ENCODE measurements at places on chromosomes 4 and X.

GRCh38 chr4:13543839-13544605, at the start of gene NKX3-2:
NKX3-2 (minus strand) TSS chr4:13544508; CDS start chr4:13544414, 94 bp downstream.
- no peak for DNase-seq

GRCh38 chr4:140078366-140078765, 75.6 kb downstream of the MAML3 start:
- peak; percentile 75 for DNase-seq

DNA sequence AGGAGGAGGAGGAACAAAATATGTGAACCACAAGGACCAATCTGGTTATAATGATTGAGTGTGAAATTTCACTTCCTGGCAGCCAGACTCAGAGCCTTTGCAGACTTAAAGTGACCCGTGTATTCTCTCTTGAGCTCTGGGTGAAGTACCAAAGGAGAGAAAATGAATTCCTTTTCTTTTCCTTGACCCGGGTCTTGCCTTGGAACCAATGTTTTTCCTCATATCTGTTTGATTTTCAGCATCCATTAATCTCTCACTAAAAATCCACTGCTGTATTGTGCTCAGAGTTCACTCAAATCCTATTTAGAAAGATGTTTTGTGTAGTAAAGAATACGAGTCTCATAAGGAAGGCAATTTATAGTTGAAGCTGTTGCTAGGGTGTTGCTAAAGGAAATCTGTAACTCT, 78.3 kb upstream of the C1QTNF7 start:
- no peak for DNase-seq

DNA sequence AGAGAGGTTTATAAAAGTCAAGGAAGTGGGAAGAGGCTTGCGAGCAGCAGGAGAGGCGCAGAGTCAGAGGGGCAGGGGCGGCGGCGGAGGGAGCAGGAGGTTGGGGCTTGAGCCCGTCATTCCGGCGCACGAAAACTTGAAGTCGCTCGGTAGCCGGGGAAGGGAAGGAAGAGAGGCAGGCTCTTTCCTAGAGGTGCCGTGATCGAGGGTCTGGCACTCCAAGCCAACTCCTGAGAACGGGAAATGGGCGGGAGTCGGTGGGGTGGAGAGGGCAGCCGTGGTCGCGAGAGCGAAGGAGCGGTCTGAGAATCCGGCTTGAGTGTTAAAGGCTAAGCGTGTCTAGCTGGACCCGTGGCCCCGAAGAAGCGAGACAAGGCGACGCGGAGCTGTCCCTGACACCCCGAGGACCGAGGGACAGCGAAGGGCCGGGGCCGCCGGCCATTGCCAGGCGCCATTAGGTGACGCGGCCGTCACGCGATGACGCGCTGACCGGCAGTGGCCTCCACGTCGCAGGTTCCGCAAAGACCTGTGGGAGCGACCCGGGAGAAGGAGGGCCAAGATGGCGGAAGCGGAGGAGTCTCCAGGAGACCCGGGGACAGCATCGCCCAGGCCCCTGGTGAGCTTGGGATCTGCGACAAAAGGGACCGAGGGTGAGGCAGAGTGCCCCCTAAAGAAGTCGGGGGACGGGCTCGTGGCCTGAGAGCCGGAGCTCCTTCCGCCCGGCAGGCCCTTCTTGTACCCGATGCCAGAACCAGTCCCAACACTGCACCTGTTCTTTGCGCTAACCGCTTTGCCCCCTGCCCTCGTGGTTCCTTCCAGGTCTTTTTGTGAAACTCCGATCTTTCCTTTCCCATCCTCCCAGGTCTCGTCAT, at the start of gene YIPF6:
Gene YIPF6, plus strand, starts transcription at position 544 of the 872 bp plus-strand sequence. Its CDS starts 16 bp downstream, at position 560.
- peak; percentile 2 for DNase-seq

DNA sequence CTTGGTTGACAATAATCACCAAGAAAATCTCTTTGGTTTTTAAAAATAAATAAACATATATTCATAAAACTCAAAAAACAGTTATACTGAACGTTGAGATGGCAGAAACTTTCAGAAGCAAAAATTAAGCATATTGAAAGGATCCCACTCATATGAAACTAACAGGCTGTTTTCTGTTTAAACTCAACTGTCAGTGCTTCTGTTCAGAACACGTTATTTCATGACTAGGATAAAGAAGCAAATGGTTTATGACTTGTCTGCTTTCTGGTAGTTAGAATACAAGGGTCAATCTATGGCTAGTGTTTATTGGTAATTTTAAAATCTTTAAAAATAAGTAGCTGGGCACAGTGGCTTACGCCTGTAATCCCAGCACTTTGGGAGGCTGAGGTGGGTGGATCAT, 4.1 kb downstream of the GPR82 start:
- no peak for DNase-seq

- no peak for DNase-seq
Observed at GRCh38 chr4:95563638-95564337, 15.0 kb upstream of the UNC5C start.

DNA sequence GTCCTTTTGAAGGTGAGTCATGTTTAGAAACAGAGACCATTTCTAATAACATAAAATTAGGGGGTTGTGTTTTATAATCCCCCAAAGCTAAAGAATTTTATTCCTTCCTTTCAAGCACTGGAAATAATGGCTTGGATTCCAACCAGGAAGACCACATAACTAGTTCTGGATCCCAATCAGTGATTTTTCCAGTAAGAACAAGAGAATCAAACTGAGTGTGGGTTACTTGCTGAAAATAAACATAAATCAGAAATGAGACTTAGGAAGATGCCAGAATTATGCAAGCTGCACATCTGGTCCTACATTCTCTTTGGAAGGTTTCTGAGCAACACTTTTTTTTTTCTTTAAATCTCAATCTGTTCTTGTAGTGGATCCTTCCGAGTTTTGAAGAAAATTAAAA, 76.3 kb downstream of the SOWAHB start:
- no peak for DNase-seq

GRCh38 chr4:140469791-140470733, 28.0 kb downstream of the MGAT4D start:
- DNase-seq, result no peak

GRCh38 chr4:11722223-11722622, 293.5 kb upstream of the HS3ST1 start:
- no peak for DNase-seq

DNA sequence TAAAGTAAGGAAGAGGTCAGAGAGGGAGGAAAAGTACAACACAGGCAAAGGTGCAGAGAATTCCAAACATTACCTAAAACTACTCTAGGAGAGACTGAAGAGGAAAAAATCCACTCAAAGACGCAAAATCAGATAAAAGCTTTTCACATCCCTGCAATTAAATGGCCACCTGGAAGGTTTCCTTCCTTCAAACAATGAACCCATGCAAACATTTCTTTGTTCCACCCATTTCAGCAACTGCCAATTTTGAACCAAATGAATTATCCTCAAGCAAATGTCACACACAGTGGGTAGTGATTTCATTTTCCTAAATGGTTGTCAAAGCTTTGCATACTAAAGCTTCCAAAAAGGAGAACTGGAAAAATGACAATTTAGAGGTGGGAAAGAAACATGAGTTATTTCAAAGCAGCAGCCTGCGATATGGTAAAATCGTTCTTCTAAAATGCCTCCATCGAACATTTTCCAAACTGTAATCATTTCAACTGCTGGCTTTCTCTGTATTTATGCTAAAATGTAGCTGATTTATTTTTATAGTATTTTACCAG, 45.0 kb downstream of the APBB2 start:
- DNase-seq, result no peak

DNA sequence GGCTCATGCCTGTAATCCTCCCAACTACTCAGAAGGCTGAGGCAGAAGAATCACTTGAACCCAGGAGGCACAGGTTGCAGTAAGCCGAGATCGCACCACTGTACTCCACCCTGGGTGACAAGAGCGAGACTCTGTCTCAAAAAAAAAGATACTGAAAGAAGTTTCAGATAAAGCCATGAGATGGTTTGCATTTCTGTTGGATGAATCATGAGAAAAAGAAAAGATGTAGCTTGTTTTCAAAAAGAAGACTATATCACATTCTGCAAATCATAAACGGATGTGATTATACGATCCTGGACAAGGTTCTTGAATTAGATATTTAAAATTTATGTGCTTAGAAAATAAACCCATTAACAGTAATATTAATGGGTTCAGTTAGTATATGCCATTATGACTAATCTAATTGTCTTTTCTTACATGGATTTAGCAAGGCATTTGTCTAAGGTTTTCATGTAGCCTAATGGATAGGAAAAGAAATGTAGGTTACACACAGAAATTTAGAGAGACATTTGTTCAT, 345.9 kb downstream of the SLC7A11 start:
- no peak for DNase-seq

GRCh38 chrX:74291577-74291963, 12.4 kb upstream of the ZCCHC13 start:
- DNase-seq, result no peak

- DNase-seq, result no peak
Observed at GRCh38 chr4:70877556-70877955, 24.6 kb upstream of the MOB1B start.

DNA sequence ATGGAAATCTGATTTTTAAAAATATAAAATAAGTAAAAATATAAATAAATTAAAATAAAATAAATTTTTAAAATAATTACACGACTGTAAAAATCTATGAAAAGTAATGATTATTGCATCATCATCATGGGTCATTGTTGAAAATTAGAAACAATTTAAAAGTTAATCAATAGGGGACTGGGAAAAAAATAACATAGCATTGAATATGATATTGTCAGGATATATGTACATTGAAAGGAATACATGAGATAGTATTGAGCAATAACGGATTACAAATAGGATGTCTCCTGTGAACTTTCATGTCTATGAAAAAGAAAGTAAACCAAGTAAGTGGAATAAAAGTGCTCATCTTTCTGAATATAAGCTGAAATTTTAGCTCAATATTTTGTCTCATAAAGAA, 566.8 kb upstream of the HTR2C start:
- DNase-seq, result no peak

DNA sequence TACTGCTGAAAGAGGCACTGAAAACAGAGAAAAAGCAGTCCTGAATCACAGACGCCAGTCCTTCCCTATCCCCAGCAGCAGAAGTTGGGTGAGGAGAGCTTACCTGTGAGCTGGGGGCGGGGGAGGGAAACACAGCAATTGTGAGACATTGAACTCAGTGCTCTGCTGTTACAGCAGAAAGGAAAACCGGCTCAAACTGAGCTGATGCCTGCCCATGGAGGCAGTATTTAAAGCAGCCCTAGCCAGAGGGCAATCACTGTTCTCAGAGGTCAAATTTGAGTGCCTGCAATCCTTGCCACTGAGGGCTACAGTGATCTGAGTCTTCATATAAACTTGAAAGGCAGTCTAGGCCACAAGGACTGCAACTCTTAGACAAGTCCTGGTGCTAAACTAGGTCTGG, 220.7 kb downstream of the GRXCR1 start:
- DNase-seq, result no peak

DNA sequence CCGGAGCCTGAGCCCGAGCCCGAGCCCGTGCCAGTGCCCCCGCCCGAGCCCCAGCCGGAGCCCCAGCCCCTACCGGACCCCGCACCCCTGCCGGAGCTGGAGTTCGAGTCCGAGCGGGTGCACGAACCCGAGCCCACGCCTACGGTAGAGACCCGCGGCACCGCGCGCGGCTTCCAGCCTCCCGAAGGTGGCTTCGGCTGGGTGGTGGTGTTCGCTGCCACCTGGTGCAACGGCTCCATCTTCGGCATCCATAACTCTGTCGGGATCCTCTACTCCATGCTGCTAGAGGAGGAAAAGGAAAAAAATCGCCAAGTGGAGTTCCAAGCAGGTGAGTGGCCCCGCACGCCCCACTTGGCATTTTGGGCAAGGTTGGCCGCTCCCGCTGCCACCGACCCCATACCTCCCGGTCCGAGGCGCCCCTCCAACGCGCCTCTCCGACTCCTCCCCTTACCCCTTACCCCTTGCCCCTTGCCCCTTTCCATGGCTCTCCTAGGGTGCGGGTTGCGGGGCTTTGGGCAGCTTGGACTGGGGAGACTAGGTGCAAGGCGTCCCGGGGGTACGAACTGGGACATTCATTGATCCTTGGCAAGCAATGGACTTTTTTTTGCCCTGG, 553 bp downstream of the SLC16A2 start:
- no peak for DNase-seq

GRCh38 chr4:158051401-158052235, 121.2 kb downstream of the GASK1B start:
- DNase-seq, result no peak

DNA sequence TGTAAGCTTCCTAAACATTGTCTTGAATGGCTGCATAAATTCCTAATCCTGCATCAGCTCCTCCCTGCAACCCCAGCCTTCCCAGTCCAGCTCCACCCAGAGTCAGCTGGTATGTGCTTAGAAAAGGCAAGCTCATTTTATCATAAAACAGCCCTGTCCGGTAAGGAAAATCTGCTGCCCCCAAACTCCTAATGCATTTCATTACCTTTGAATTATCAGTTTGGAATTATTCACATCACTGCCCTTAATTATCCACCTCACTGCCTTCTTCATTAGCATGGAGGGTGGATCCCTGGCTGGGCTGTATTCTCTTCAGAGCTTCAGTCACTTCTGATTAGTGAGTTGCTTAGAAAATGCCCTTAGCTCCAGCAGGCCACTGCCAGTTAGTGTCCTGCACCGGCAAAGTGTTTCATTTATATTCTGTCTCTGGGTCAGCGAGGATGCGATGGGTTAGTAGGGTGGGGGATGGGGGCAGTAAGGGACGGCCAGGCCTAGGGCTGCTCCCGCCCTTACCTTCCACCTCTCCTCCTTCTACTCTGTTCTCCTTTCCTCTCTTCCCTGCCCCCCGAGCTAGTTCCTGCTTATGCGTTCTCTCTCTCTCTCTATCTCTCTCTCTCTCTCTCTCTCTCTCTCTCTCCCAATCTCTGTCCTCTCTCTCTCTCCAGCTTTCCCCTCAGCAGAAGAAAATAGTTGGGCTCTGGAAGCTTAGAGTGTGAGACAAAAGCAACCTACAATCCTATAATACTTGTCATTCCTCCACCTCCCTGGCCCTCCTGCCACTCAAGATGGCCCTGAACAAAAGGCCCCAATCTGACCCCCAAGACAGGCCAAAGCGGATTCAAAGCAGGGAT, 174.8 kb upstream of the KLF3 start:
- DNase-seq, result no peak

- DNase-seq, result no peak
Observed at GRCh38 chr4:101660607-101661006, 129.9 kb upstream of the BANK1 start.

DNA sequence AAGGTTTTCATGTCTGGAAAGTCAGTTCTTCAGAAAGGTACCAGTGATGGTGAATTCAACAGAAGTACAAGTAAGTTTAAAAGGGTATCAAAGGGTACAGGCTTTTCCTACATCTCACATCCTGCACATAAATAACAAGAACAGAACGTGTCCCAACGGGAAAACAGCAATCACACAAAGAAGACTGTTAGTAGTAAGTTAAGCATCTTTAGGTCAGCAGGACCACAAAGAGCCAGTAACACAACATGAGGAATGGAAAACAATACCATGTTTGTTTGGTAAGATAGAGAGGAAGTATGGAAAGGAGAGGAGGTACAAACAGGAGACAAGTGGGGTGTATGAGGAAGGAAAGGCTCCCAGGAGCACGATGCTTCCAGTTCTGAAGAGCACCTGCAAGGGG, 43.2 kb downstream of the SAT1 start:
- no peak for DNase-seq

DNA sequence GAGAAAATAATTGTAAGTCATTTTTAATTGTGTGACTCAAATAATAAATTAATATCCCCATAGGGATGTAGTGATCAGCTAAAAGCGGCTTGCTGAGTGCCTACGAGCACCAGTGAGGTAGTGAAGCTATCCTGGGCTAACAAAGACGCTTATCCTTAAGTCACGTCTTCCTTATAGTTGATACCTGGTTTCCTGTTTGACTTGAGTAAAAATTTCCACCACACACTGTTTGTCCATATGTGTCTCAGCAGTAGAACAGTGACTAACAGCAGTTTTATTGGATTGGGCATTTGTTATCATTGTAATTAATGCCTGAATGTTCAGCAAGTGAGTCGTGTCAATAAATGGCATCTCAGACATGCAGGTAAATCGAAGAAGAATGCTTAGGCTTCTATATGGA, 241.1 kb downstream of the GRXCR1 start:
- DNase-seq, result no peak

GRCh38 chr4:76850010-76850441, 47.9 kb downstream of the SOWAHB start:
- DNase-seq, result no peak

Measured in NCI-H2029 treated with DMSO at 0.1 percent for 48 hours (cell line).